GM18507 (cell line): ENCODE measurements at places on chromosomes 5 and 9.
A peak's percentile ranks its signal among the peaks of the same experiment; 100 is the strongest.

GRCh38 chr9:9963841-9964240 is 649.0 kb downstream of the PTPRD start:
- no peak for DNase-seq

DNA sequence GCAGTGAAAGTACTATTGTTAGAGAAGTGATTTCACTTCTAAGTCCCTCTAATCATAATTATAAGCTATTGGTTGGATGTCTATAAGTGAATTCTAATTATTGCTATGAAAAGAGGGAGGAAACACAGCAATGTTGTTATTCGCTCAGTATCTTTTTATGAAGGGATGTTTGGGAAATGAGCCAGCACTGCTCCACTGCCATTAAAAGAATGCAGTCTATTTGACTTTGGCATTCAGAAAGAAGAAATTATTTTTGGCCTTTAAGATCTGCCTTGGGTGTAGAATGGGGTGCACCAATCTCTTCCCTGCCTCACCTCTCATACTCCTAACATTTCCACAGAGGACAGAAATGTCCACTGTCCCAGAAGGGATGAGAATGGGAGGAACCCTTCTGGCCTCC is 332.0 kb downstream of the SPATA31D1 start:
- no peak for DNase-seq

GRCh38 chr5:104763216-104763615 is 1200.6 kb upstream of the NUDT12 start:
- DNase-seq = no peak

- DNase-seq = peak; percentile 35
Observed at GRCh38 chr5:37111426-37112382, 137.5 kb downstream of the CPLANE1 start.

DNA sequence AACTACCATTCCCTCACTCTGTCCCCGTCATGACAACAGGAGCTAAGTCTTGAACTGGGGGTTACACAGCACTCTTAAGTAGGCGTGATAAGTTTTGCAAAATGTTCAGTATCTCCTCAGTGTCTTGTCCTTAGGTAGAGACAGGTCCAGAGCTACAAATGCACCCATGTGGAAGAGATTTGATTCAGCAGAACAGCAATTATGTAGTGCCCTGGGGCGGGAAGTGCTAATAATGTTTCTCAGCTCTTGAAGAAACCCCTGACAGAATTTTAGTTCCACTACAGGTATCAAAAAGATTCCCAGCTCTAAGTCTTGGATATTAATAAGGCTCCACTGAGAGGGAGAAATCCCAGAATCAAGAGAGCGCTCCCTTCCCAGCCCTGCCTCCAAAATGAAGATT is 49.6 kb downstream of the DCP2 start:
- DNase-seq = no peak

DNA sequence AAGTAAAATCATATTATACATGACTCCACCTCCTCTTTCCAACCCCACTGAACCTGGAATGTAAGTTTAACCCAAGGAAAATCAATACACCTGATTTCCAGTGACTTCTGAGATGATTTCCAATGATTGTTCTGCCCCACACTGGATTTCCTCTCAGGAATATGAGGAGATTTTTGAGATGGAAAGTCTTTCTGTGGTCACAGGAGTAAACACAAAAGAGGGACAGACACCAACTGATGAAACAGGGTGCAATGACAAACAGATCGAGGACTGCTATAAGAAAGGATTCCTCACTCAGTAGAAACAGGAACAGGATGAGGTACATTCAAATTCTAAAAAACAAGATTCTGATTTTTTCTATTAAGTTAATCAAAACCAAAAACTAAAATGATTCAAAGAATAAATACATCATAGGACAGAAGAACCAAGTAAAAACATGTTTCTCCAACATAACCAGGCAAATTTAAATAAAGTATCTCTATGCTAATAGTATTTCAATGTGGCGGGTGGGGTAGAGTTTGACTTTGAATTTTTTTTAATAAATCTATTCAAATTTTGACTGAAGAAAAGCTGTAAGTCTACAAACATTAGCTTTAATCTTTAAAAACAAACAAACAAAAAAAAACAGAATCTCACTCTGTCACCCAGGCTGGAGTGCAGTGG is 42.1 kb downstream of the DTWD2 start:
- DNase-seq = no peak

- DNase-seq = no peak
Observed at GRCh38 chr9:73037613-73038012, 84.8 kb upstream of the ALDH1A1 start.

DNA sequence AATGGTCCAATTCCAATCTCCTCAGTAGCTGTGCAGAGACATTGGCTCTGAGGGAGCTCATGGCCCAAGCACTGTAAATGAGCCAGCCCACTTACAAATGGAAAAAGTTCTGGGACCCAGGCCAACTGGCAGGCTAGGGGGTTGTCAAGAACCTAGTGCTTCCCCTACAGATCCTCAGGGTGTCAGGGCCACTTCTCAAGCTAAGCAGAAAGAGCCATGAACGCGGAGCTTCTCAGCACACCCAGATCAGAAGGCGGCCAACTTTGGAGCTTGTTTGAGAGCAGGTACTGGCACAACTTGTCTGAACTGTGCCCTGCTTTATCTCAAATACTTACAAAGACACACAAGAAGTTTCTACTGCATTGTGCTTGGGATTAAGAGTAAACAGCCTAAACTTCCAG is 17.5 kb downstream of the TLE1 start:
- DNase-seq = no peak

DNA sequence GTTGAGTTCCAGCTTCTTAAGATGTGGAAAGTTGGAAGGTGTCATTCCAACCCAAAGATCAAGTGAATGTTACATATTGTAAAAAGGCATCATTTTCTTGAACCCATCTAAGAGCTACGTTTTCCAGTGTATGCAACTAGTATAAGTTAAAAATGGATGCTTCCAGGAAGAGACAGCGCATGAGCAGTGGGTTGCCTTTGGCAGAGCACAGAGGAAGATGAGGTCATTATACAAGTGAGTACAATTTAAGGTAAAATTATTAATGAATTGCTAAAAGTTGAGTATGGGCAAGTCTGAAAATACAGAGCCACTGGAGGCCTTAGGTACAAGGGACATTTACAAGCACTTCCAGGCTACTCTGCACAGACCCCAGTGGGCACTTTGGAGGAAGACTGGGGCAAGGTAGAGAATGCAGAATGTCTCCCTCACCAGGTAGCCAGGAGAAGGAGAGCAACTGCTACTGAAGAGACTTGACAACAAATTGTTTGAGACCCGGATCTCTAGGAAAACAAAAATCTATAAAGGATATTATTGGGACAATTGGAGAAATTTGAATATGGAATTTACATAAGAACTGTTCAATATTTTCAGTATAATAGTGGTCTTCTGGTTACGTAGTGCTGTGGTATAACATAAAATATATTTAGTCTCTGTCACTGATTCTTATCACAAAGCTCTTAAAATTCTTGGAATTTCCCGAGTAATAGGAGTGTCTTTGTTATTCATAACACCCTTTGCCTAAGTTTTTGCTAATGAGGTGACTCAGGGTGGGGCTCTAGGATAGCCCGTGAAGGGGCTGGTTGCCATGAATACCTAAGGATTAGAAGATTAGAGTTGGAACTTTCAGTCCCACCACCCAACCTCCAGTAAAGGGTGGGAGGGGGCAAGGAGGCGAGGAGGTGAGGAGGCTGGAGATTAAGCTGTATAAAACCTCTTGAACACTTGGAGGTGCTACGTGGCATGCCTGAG is 129.9 kb upstream of the FER start:
- no peak for DNase-seq

DNA sequence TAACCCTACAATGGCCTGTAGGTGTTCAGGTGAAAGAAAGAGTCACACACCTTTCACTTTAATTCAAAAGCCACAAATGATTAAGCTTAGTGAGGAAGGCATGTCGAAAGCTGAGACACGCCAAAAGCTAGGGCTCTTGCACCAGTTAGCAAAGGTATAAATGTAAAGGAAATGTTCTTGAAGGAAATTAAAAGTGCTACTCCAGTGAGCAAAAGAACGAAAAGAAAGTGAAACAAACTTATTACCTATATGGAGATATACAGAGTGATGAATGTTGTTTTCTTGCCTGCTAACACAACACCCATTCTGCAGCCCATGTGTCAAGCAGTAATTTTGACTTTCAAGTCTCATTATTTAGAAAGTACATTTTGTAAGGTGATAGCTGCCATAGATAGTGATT is 254.2 kb upstream of the SLC24A2 start:
- DNase-seq = no peak

GRCh38 chr5:60814498-60814897 is 29.6 kb downstream of the ELOVL7 start:
- DNase-seq = no peak

GRCh38 chr5:156339139-156339841 is 12.3 kb downstream of the SGCD start:
- DNase-seq = no peak

DNA sequence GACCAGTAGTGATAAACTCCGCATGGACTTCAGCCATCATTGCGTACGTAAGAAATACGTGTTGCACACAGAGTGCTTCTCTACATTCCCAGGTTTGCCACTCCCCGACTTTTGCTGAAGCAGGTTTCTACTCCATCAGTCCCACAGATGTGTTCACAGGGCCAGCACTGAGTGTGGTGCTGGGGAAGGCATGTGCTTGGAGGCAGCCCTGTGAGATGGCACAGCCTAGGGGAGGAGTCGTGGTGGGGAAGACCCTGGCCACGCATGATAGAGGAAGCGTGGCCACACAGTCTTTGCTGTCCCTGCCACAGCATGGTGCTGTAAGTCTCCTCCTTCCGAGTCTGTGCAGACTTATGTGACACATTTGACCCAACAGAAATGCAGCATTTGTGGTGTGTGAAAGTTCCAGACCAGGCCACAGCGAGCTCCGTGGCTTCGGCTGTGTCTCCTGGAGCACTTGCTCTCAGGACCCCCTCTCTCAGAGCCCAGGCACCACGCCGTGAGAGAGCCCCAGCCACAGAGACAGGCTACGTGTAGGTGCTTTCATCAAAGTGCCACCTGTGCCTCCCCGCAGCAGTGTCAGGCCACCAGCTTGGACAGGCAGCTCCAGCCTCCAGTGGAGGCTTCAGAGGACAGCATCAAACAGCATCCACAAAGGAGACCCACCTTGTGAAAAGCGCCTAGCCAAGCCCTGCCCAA is 197.8 kb downstream of the AUH start:
- no peak for DNase-seq

DNA sequence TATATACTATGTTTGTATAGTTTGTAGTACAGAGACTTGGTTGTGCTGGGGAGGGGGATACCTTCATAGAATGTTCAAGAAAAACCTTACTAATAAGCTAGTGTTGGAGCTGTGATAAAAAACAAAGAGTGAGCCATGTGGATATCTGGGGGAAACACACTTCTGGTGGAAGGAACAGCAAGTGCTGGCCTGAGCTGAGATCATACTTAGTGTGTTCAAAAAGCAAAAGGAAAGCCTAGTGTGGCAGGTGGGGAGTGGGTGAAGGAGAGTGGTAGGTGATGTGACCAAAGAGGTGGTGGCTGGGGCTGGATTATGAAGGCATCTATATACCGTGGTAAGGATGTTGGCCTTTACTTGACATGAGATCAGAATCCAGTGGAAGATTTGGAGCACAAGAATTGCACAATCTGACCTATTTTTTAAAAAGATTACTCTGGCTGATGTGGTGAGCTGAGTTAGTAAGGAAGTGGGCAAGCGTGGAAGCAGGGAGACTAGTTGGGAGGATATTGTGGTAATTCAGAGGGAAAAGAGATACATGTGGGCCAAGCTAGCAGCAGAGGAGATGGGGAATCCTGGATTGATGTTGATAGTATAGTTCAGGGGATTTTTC is 26.6 kb downstream of the PALM2AKAP2 start:
- DNase-seq = no peak

- no peak for DNase-seq
Observed at GRCh38 chr5:77186652-77187370, 23.7 kb upstream of the PDE8B start.

GRCh38 chr5:170366276-170366675 is 22.9 kb downstream of the KCNMB1 start:
- no peak for DNase-seq

DNA sequence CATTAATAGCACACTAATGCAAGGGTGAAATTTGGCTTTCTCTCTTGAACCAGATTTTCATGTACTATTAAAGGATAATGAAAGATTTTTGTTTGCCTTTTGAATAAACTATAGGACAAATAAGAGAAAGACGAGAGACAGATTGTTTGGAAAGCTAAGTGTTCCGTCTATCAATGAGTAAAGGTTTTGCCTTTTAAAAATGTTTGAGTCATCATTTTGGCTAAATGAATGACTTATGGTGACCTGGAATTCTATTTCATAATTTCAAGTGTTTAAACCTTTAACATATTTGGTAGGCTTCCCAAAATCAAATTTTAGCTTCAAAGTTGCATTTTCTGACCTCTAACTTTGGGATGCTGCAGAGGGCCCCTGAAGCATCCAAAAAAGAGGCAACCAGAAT is 145.2 kb downstream of the SLC25A46 start:
- DNase-seq = no peak

DNA sequence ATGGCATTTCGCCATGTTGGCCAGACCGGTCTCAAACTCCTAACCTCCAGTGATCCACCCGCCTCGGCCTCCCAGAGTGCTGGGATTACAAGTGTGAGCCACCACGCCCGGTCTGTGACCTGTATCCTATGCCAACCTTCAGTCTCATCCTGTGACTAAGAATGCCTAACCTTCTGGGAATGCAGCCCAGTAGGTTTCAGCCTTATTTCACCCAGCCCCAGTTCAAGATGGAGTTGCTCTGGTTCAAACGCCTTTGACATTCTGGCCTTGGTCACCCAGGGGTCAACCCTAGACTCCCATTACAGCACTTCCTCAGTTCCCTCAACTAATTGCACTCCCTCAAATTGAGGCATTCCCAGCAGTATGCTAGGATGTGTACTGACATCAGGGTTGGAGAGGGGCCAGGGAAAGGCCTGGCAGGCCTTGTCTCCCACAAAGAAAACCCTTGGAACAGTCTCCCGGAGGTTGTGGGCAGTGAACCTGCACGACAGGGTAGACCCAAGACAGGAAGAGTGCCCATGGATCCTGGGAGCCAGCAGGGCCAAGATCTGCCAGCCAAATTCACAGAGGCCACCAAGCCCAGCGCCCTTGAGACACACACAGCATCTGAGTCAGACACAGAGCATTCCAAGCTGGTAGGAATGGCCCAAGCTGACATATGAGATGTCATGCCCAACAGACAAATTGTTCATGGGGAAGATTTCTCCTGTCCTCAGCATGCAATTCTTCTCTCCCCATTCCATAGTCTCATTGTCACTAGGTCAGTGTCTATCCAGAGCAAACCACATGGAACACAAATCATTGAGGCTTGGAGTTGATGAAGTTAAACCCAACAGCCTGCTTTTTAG is 24.9 kb upstream of the SMU1 start:
- no peak for DNase-seq

DNA sequence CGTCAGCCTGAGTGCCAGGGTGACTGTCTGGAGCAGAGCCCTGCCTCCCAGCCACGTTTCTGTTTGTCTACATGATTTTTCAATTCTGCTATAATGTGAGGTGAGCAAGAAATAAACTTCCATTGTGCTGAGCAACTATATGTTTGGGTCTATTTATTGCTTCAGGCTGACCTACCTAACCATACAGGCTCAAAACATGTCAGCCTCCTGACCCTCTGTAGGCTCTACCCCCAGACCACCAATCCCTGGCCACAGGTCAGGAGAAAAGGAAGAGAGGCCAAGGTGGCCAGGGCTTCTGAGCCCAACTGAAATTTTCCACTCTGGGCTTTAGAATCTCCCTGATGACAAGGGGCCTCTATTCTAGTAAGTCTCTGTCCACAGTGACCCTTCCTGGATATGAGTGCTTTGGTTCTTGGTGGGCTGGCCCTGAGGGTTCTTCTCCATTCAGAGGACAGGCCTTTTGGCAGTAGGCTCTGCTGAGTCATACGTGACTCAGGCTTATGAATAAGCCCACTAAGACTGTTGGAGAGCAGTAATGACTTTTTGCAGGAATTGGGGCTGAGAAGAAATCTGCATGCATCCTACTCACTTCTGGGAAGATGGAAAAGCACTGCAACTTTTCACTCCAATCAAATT is 117.2 kb upstream of the TBCA start:
- DNase-seq = no peak
